Bone marrow (tissue), 2 donors: ENCODE measurements at places on chromosomes 16 and 17.

GRCh38 chr17:80941171-80941570, 50.5 kb upstream of the CHMP6 start:
- no peak for DNase-seq

- no peak for DNase-seq
Observed at GRCh38 chr17:42979511-42980273, at the start of gene PTGES3L. Gene PTGES3L, minus strand, starts transcription at chr17:42980080. Its CDS starts 27 bp downstream, at chr17:42980053.

GRCh38 chr16:89607937-89608740, 5.3 kb upstream of the DPEP1 start:
- no peak for DNase-seq

DNA sequence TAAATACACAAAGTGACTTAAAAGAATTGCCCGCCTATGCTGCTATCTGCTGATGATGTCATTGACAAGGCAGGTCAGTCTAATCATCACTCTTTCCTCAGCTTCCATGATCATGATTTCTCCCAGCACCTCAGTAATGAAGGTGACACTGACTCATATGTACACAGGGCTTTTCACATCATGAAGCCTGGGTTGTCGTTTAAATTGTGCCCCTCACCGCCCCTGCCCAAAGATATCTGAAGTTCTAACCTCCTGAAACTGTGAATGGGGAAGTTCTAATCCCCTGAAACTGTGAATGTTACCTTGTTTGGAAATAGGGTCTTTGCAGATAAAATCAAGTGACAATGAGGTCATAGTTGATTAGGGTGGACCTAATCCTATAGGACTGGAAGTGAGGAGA, 17.4 kb upstream of the GPRC5C start:
- DNase-seq: no peak

DNA sequence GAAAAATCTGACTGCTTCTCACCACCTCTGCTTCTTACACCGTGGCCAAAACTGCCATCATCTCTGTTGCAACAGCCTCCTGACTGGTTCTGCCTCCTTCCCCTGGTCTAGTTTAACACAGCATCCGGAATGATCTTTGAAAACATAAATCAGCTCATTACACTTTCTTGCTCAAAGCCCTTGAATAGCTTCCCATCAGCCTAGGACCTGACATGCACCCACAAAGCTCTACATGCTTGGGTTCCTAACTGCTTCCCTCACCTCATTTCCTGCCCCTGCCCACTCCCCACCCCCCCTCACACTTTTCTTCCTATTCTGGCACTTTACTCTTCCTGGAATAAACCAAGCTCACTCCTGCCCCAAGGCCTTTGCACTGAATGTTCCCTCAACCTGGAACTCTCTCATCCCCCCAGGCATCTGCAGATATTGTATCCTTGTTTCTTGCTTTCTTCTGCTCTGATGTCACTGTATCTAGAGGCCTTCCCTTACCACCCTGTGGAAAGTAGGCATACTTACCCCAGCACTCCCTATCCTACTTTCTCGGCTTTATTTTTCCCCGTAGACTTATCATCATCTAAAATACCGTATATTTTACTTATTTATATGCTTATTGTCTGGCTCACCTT, 112.4 kb downstream of the FTO start:
- no peak for DNase-seq

DNA sequence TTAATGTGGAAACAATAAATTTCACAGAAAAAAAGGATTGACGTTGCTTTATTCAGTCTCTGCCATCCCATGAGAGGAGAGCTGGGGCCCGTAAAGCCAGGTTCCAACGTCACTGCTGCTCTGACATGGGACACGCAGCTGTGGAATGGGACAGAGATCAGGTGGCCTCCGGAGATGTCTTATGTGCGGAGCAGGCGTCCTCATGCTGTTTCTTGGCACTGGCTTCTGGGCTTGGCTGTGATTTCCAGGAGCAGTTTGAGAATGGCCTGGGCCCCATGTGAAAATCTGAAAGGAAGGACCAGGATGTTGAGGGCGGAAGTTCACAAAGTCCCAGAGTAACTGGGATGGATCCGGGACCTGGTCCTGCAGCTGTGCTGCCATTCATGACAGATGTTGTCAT, 32.4 kb downstream of the NDEL1 start:
- no peak for DNase-seq

GRCh38 chr17:19986941-19987861, 9.6 kb upstream of the AKAP10 start:
- DNase-seq: no peak

DNA sequence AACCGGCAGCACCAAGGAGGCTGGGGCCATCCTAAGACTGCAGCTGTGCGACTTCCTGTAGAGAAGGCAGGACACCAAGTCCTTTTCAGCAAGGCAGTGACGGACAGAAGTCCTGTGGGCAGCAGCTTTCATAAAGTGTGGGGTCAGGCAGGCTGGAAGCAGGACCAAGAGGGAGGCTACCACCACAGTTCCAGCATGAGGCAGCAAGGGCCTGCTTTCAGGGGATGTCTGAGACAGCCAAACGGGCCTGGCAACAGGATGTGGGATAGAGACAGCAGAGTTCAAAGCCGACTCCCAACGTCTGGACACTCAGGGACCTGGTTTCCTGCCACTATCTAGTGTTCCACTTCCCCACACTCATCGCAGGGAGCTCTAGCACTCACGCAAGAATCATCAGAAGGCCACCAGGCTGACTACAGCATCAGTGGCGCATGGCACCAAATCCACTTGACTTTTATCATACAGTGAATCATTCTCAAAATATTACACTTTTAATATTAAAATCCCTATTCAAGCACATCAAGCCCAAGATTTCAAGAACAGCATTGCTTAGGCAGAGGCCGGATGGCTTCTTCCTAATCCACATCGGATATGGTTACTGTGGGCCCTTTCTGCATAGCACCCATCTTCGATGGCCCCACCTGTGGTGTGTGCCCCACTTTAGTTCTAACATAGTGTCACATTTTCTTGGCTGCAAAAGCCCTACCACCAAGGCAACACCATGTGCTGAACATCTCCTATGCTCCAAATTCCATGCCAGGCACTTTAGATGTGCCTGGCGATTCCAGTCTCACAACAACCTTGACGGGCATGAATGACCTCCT, 5.2 kb downstream of the USP7 start:
- DNase-seq: no peak

- DNase-seq: no peak
Observed at GRCh38 chr16:87705771-87706277, 60.0 kb downstream of the KLHDC4 start.

DNA sequence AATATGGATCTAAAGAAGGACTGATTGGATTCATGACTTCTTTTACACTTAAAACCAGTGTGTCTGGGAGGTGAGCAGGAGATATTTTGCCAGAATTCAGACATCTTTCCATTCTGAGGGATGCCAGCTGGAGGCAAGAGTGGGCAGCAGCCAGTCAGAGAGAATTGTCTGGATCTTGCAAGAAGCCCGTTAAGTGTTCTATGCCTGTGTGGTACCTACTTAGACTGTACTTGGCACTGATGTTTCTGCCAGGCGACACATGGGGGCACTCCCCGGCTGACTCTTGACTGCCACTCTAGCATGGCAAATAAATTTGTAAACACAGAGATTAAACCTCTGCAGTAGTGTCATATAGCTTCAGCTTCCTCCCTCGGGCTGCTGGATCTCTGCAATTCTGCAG, 247.7 kb downstream of the UTP18 start:
- DNase-seq: no peak

- no peak for DNase-seq
Observed at GRCh38 chr16:11502239-11502638, 84.5 kb downstream of the LITAF start.

DNA sequence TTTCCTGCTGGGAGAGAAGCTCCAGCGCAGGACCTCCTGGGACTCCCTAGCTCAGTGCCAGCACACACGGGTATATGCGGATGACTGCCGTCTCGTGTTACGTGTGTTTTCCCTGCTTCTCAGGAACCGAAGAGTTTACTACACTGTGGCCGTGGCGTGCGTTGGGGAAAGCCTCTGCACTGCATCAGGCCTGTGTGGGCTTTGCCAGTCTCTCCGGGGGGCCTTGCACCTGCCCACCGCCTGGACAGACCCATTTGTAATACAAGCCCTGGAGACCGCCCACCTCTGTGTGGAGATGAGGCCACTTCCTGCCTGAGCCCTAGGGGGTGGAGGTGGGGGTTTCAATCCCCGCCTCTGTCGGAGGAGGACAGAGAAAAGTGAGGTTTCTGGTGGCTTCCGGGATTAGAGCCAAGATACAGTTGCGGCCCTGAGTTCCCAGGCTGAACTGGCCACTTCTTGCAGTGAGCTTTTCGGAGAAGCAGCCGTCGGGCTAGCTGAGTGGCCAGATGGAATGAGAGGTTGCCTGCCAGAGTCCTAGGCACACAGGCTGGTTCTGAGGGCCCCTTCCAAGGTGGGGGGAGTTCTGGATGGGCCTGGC, 43.4 kb upstream of the GSE1 start:
- peak; percentile 65 for DNase-seq

DNA sequence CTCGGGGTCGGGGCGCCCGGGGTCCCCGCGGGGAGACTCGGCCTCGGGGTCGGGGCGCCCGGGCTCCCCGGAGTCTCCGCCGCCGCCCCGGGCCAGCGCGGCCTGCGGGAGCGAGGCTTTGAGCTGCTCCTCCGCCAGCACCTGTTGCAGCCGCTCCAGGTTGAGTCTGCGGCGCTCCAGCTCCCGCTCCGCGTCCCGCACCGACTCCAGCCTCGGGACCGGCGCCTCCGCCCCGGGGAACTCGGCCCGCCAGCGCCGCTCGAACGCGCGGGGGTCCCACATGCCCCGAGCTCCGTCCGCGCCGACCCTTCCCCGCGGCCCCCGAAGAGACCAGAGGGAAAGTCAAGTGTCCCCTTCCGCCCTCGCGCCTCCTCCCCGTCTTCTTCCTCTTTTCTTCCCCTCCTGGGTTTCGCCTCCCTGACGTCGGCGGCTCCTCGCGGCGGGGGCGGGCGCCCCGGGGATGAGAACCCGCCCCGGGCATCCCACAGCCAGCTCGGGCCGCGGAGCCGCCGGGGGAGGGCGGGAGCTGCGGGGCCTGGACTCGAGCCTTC, 40.8 kb upstream of the BHLHA9 start:
- DNase-seq: peak; percentile 53
